Left kidney (tissue), 8 donors: ENCODE measurements at places on chromosomes 3 and 15.

DNA sequence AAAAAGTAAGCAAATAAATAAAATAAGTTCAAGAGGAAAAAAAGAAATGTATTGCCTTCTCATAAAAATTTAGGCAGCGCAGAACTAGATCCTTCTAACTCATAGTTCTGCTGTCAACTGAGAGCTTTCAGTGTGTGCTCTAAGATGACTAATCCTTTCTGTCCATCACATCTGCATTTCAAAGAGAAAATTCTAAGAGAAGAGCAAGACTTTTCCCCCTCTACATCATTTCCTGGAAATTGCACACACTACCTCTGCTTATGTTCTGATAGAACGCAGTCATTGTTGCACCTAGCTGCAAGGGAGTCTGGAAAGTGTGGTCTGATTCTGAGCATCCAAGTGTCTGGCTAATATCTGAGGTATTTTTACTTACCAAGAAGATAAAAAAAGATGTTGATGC lies 39.6 kb upstream of the SLCO3A1 start:
- no peak for DNase-seq

- DNase-seq, result no peak
Measured at GRCh38 chr3:9785602-9786001, 6.7 kb downstream of the TADA3 start.

- no peak for DNase-seq
Measured at GRCh38 chr15:41281236-41281635, 50.2 kb downstream of the CHP1 start.

GRCh38 chr3:32302601-32303398 lies 64.3 kb downstream of the CMTM8 start:
- DNase-seq, result no peak

GRCh38 chr15:37009288-37009687 lies 91.1 kb downstream of the MEIS2 start:
- no peak for DNase-seq

DNA sequence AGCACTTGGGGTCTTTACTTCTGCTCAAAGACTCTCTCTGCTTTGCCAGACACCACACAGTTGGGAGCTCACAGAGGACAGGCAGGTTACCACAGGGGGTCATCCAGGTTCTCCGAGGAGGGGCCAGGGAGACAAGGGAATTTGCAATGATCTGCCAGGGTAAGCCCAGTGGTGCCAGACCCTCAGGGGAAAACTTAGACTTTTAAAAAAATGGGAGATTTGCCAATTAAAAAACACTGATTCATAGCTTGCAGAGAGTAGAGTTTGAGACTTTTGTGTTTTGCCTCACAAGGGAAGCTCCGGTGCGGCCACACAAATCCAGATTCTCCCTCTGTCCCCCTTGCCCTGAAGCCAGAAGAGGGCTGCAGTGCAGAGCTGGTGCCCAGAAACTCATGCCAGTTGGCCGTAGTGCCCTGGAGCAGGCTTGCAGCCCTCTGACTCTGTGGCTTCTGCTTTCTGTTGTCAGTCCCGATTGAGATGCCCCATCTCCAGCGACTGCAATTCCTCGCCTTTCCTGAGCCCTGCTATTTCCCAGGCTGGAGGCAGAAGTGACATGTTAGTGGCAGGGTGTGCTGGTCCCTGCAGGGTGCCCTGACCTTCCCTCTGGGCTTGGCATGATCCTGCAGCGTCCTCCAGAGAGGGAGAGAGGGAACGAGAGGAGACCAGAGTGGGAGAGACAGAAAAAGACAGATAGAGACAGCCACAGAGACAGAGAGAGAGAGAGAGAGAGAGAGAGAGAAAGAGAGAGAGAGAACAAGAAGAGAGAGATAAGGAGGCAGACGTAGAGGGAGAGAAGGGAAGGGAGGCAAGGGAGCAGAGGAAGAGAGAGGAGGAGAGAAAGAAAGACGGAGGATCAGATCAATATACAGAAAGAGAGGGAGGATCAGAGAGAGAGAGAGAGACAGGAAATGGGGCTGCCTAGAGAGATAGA lies 46.0 kb downstream of the RHCG start:
- DNase-seq, result no peak

DNA sequence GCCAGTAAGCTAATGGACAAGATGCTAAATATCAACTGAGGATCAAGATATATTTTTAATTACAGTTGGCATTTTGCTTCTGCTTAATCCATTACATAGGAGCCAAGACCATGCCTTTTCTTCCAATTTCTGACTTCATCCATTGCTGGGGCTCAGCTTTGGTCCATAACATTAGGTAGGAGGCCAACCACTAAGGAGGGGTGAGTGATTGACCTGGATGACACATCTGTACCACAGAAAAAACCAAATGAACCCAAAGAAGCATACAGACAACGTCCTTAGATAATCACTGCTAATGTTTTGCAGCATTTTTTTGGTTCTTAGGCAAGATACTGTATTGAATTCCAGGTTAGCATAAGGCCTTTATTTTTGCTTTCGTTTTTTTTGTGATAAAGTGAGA lies 353.2 kb upstream of the KCNH8 start:
- no peak for DNase-seq

DNA sequence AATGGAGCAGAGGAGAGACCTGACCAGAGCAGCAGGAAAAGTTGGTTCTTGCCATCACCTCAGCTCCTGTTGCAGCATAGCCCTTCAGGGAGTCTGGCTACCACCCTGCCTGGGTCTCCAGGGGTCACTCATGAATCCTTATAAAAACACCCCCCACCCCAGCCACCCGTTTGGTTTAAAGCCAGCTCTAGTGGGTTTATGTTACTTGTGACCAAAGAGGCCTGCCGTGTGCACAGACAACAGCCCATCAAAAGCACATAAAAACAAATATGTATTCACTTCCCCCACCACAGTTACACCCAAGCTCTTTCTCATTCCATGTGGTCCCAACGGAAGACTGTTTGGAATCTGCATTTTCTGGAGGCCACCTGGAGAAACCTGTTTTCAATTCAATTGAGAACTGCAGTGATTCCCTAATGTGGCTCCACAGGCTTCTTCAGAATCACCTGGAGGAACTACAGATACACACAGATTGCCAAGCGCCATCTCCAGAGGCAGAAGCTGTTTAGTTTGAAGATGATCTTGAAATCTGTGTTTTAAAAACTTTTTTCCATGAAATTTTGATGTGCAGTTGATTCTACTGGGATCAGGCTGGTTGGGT lies 13.8 kb downstream of the FOXL2 start:
- DNase-seq, result no peak

GRCh38 chr3:69204315-69204957 lies 82.0 kb upstream of the LMOD3 start:
- DNase-seq, result no peak

DNA sequence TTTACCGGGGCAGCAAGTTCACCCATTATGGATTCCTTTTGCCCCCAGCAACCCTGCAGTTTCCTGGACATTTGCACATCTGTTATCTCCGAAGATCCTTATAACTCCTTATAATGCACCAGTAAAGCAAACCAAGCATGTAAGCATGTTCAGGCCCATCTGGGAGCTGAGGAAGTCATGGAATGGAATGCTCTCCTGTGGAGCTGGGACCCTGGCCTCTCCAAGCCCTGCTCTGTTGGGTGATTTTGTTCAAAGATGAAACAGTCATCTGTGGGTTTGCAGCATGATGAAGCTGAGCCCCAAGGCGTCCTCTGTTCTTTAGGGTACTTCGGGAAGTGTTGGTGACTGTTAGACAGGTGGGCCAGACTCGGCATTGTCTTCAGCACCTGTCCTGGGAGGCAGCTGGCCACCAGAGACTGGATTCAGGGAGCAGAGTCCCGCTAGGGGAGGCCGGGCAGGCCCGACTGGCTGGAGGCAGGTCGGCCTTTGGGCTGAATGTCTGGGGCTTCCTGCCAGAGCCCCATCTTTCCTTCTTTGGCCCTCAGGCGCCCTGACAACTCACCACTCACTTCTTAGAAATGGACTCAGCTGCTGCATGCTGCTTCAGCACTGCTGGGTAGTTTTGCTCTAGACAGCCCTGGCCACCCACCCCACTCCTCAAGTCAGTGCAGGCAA lies 3.9 kb downstream of the DNAH1 start:
- DNase-seq, result no peak

GRCh38 chr3:154243353-154243752 lies 80.9 kb downstream of the DHX36 start:
- no peak for DNase-seq

GRCh38 chr3:72595376-72595775 lies 252.9 kb downstream of the SHQ1 start:
- DNase-seq, result no peak

GRCh38 chr3:151895478-151896241 lies 22.2 kb downstream of the SUCNR1 start:
- DNase-seq, result no peak

GRCh38 chr3:56131974-56132590 lies 336.2 kb downstream of the ERC2 start:
- no peak for DNase-seq

DNA sequence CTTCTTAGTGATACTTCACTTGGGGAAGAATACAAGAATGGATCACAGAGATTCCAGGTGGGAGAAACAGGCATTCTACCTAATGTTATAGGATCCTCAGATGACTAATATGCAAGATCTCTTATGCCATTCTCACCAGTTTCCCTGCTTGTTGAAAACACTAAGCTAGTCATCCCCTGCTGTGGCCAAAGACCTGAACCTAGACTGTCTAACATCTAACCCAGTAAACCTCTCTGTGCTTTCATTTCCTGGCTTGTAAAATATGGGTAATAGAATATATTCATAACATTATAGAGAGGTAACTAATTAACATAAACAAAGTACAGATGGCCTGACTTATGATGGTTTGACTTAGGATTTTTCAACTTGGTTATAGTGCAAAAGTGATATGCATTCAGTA lies 776.3 kb downstream of the TUSC7 start:
- DNase-seq, result no peak

GRCh38 chr3:8399686-8400085 lies 101.9 kb upstream of the LMCD1 start:
- no peak for DNase-seq

DNA sequence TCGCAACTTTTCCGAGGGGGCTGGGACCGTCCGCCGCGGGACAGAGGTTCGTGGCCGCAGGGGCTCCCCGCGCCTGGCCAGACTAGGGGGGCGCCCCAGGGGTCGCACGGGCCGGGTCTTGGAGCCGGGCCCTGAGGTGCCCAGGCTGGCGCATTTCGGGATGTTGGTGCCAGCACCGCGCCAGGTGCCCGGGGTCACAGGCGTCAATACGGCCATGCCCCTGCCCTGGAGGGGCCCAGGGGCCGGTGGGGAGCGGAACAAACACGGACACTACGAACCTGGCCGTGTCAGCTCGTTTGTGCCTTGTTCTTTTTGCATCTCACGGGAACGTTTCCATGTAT lies 366 bp downstream of the TM6SF1 start:
- DNase-seq, result no peak

- no peak for DNase-seq
Measured at GRCh38 chr3:53650424-53650823, 156.0 kb downstream of the CACNA1D start.

DNA sequence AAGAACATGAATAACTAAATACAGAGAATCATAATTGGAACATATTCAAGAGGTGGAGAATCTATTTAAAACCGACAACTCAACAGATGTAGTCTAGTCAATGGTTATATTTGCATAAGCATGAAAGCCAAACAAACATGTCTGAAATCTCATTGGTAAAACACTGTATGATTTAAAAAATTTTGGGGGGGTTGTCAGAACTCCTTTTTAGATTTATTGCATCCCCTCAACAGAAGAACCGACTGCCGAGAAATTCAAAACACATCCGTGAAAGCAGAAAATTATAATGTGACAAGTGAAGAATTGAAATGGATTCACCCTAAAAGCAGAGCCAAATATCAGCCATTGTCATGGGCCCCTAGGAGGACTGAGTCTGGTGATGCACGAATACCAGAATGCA lies 633.4 kb upstream of the KCNMB2 start:
- no peak for DNase-seq

- DNase-seq, result no peak
Measured at GRCh38 chr15:82730022-82730530, 20.4 kb upstream of the AP3B2 start.
